ENCODE measurements at places on chromosomes 6 and 20.

DNA sequence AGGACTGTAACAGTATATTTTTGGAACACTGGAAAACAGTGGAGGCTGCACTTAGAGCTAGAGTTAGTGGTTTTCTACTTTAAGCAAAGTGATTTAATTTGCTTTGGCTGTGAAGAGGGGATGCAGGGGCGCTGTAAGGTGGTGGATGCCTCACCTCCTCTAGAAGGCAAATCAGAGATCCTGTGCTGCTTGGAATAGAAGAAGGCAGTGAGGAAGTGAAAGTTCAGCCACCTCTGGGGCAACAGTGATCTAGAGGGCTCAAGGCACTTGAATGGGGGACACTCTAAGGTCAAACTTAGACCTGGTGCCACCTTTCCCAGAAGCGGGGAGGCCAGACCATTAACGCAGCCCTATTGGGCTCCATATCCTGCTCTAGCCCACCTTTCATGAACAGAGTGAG lies 19.0 kb upstream of the SNRPB2 start:
- no peak for DNase-seq

- no peak for DNase-seq
Measured at GRCh38 chr6:109347779-109348178, 34.5 kb downstream of the CD164 start.

DNA sequence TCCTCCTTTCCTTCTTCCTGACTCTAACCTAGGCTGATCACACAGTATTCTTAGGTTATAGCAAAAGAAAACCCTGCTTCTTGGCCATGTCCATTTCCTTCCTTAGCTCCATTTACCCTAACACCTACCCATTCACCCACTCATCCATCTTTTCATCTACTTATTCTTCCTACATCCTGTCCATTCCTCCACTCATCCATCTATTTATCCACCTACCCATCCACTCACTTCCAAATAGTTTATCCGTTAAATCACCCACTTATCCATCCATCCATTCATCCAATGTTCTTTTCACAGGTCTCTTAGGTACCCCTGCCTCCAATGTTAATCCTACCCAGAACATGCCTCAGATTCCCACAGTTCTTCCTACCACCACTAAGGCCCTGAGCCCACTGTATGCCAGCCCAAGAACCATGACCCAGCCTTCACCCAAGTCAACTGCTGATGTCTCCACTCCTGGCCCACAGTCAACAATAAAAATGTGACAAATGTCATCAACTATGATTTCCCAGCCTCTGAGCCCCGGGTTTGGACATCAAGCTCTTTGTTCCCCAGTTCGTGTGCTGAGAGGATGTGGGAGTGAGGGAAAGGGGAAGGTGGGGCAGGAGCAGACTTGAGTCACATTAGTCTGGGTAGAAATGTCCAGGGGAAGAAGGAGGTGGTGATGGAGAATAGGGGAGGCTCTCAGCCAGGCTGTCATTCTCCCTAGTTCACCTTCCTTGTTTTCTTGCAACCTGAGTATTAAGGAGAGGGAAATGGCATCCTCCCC lies 24.4 kb downstream of the TREML4 start:
- DNase-seq = no peak

DNA sequence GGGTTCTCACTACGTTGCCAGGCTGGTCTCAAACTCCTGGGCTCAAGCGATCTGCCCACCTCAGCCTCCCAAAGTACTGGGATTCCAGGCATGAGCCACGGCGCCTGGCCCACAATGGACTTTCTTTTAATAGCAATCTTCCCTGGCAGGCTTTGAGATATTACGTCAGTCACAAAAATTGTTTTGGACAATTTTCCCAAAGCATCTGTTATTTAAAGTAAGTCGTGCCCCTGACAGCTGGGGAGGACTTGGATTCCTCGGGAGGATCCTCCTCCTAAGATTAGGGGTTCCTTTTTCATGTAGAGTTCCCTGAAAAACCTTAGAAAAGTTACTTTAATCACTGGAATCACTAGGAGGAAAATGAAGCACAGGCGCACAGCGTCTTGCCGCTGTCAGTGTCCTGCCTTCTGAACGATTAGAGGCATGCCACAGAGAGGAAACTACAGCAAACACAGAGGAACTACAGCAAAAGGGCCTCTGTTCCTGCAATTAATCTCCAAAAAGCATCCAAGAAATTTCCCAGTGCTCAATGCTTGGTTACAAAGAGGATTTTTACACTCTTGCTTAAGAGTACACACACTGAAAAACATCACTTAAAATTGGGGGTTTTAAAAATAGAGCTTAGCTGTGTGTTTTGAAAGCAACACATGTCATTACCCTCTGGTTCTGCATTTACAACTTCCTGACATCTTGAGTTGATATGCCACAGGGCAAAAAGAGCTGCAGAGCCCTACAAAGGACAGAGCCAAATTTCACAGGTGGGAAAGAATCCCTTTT lies 4.5 kb downstream of the ACSS1 start:
- peak; percentile 51 for DNase-seq

- DNase-seq = peak; percentile 12
Measured at GRCh38 chr20:6492271-6493055, 275.0 kb upstream of the BMP2 start.

Data from fibroblast of lung (primary cell).